Sciatic nerve (tissue), 2 donors: ENCODE measurements at places on chromosomes 16 and 17. TPM values are rescaled to one million over a fixed set of nuclear protein-coding genes. Genes with fewer than 3 reads are reported as not detected.

C1QTNF1 gene
- total RNA-seq: 22.6 TPM

DNA sequence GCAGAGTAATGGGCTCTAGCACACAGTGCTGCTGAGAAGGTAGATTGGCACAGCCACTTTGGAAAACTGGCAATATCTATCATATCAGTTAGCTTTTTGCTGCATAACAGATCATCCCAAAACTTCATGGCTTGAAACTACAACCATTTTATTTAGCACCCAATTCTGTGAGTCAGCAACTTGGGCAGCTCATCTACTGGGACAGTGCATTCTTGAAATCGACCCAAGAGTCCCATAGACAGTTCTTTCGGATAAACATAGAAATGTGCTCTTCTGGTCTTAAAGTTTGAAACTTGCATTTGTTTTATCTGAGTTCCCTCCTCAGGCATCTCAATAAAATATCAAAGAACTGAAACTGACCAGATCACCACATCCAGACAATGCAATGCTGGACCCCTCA is 76.7 kb downstream of the CEP112 start:
- no peak for DNase-seq

DNA sequence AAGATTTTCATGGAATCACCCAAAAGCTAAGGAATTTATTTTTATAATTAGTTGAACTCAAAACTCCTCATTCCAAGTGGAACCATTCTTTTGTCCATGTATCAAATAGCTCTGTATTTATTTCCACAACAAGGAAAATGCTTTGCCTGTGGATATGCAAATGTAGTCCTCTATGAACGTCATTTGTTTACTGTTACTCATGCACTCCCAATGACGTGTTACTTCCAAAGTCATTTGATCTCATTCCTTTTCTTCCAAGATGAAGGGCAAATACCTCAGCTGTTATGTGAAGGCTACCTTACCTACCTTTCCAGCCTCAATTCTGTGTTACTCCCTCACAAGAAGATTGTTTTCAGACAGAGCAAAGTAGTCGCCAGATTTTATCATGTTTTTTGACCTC is 83.7 kb downstream of the ITFG1 start:
- no peak for DNase-seq

DNA sequence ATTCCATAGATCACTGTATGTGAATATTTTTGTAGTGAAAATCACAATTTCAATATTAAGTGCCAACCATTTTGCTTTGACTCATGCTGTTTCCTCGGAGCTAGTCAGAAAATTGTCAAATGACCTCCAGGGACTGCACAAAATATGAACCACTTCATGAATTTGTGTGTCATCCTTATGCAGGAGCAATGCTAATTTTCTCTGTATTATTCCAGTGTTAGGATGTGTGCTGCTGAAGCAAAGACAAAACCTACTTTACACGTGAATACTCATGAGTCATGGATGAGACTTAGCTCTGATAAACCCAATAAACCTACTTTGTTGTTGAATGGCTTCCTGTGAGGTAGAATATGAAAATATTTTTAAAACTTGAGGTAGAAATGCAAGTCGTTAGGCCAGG is 65.2 kb downstream of the SHCBP1 start:
- DNase-seq: no peak

- no peak for DNase-seq
These were observed 20.4 kb downstream of the MIEF2 start for GRCh38 chr17:18280766-18281371.

NXN gene
- 44.3 TPM for total RNA-seq

- no peak for DNase-seq
These were observed 56.2 kb upstream of the TEKT3 start for GRCh38 chr17:15397620-15398019.

DNA sequence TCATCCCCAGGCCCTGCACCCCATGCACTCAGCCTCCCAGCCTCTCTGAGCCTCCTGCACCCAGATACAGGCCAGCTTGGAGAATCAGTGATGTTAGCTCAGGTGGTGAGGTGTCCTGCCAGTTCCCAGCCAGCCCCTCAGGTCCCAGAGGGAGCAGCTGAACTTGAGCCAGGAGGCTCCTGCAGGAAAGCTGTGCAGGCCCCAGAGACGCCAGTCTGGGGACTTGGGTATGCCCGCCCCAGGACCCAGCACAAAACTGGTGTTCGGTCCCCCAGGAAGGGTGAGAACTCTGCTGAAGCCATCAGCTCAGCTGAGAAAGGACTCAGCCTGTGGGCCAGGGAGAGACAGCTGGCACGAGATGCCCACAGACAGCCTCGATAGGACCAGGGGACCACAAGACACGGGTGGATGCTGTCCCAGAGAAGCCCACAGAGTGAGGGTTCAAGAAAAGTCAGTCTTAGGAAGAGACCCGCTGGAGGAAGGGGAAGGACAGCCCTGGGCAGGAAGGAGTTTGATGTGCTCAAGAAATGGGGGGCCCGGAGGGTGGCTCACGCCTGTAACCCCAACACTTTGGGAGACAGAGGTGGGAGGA is 11.0 kb downstream of the ENDOV start:
- no peak for DNase-seq

CCL5 gene
- total RNA-seq: 5.3 TPM

DNA sequence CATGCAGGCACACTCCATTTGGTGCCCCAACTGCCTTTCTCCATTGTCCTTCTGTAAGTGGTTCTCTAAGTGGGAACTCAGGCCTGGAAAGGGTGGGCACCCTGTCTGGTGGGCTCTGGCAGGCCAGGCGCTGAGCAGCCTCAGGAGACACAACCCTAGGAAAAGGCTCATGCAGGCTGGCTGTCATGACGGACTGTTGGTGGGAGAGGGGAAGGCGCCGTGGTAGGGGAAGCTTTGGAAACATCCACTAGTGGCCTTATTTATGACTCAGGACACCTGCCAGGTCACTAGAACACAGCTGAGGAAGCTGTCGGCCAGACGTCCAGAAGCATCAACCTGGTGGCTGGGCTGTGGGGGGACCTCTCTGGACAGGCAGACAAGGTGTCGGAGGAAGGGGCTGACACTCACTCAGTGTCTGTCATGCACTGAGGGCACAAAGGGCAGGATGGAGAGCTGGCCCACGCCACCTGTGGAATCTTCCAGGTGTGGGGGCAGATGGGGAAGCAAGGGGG is 216.0 kb downstream of the SEC14L1 start:
- DNase-seq: peak; percentile 59

DNA sequence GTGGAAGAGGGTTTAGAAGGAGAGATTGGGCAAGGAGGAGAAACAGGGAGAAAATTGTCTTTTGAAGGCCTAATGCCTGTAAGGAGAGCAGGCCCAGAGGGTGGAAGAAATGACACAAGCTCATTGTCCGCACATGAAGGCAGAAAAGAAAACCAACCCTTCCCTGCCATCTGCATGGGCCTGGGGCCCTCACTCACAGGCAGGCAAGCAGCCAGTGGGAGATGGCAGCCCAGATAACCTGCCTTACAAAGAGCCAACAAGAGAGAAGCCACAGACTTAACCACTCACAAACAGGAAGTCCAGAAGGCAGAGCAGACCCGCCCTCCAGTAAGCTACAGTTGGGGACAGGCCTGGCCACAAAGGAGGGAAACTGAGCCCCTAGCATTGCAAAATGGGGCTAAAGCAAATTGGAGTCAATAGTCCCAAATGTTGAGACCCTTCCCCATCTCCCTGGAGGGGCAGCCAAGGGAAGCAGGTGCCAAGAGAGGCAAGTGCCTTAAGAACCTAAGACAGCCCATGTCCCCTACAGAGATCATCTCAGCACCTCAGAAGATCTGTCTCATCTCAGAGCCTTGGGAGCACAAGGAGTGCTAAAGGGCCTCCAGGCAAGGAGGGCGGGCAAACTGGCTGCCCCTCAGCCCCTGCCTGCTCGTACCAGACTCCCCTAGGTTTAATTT is 7.3 kb upstream of the TSPOAP1 start:
- no peak for DNase-seq

GRCh38 chr16:924063-924462 is 46.7 kb downstream of the LMF1 start:
- no peak for DNase-seq

GRCh38 chr16:50011707-50012106 is 13.3 kb upstream of the CNEP1R1 start:
- no peak for DNase-seq

DNA sequence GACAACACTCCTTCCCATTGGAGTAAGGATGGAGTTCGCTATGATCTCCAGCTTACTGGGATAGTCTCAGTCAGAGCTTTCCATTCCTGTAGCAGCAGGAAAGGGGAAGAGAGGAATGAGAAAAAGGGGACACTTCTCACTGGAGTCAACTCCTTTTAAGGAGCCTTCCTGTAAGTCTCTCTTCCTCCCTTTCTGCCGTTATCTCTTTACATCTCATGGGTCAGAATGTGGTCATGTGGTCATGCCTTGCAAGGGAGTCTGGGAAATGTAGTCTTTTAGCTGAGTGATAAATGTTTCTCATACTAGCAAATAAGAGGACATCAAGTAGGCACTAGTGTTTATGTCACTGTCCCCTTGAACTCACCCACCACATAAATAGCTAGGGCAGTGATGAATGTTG is 227.3 kb downstream of the HAPSTR1 start:
- DNase-seq: no peak

- DNase-seq: no peak
These were observed 878 bp downstream of the TRIM72 start for GRCh38 chr16:31214708-31215286.

DNA sequence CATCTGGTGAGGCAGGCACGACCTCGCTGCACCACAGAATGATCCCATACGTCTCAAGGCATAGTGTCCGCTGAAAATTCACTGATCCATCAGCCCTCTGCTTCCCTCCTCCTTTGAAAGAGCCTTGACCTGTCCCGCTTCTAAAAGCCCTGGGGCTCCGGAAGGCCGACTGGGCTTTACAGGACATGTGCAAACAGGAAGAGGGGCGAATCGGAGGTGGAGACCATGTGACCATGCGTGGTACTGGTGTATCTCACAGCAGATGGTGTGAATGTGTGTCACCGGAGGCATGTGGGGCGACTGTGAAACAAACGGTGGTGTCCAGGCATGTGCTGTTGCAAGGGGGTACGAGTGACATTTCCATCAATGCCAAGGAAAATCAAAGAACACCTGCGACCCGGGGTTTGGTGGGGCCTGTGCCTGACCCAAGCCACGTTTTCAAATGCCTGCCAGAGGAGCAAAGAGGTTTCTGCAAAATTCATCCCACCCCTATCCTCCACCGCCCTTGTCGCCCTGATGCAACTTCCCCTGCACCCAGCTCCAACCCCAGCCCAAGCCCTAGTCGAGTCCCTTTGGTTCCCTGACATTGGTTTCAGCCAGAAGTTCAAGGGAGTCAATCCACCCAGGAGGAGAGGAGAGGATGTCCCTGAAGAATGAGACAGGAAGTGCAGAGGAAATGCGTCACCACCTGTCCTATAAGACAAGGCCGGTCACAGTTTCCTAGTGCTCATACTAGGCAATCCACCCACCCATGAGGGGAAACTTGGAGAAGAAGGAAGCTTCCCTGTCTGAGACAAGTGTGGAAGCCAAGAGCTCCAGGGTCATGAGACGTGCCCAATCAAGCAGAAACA is 5.9 kb upstream of the KCNJ18 start:
- no peak for DNase-seq

- DNase-seq: no peak
These were observed 21.5 kb upstream of the ADGRG1 start for GRCh38 chr16:57606847-57607501.

GRCh38 chr17:1512351-1512750 is 4.1 kb downstream of the INPP5K start:
- no peak for DNase-seq

DNA sequence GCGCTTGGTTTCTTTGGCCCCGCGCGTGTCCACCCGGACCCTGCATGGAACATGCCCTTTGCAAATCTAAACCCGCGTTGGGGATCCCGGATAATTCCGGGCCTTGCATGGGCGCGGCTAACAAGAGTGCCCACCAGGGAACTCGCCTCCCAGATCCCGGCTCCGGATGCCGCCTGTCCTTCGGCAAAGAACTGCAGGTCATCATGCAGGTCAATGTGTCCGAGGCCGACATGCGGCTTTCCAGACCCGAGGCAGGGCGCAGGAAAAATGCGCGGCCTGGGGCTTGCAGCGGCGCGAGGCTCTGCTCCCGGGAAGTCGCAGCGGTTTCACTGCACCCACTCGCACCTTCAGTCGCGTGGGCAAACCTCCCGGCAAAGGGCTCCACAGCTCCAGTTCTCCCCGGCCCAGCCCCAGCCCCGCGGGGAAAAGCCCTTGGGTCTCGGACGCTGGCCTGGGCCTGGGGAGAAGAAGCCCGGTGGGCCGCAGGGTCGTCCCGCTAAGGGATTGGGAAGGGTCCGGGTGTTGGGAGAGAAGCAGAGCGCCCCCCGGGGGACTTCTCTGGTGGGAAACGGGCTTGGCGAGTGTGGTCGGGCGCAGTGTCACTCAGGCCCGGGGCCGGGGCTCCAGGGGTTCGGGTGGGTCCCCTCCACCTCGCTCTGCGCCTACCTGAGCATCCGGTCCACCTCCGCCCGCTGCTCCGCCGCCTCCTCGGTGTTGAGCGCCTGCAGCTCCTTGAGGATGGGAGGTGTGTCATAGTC is 805 bp downstream of the HNF1B start:
- DNase-seq: no peak
